ENCODE measurements at places on chromosomes 7 and 10. TPM values are rescaled to one million over a fixed set of nuclear protein-coding genes. Genes with fewer than 3 reads are reported as not detected.

OGDHL gene
- polyA plus RNA-seq = 12.7 TPM

FERD3L gene
- not detected for polyA plus RNA-seq

PDE6C gene
- 0.09 TPM for polyA plus RNA-seq

HOGA1 gene
- polyA plus RNA-seq = 2.7 TPM

FAM13C gene
- polyA plus RNA-seq = 18.4 TPM

Measured in Purkinje cell (primary cell).